ENCODE measurements at places on chromosomes 2 and 18. TPM values are rescaled to one million over a fixed set of nuclear protein-coding genes. Genes with fewer than 3 reads are reported as not detected.

Gene HOXD4
- not detected for total RNA-seq

Gene ANKRD30BL
- total RNA-seq = not detected

Gene WDR54
- total RNA-seq = 59.7 TPM

DNA sequence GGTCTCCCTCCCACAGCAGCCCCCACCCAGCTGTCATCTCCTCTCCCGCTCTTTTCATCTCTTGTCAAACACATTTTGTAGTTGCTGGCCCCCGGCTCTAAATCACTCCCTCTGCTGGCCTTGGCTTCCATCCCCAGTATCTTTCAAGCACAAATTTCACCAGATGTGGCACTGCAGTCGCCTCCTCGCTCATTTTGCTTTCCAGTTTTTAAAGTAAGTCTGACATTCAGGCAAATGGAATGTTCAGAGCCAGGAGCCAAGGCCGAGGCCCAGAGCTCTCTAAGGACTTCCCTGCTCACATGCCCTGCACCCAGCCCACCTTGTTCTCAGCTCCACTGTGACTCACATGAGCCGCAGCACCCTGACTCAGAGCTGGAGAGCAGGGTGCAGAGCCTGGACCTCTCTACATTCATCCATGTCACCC, 158.4 kb downstream of the GALNT14 start:
- DNase-seq = no peak

DNA sequence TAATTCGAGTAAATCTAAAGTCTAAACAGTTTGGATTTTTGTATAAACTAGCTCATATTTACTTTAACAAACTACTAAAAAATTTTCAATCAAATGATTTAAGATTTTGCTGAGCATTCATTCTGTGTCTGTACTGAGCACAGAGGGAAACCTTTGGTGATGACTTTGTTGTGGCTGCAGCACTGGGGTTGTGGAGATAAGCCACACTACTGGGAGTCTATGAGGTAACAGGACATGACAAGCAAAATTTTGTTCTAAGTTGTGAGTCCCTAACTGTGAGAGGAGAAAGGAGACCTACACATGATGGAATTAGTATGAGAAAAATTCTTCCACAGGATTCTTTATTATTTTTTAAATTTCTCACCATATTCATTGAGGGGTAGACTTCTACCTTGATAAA, 933.7 kb upstream of the LRATD1 start:
- DNase-seq = no peak

GRCh38 chr18:32610176-32610575, 139.5 kb upstream of the GAREM1 start:
- no peak for DNase-seq

DNA sequence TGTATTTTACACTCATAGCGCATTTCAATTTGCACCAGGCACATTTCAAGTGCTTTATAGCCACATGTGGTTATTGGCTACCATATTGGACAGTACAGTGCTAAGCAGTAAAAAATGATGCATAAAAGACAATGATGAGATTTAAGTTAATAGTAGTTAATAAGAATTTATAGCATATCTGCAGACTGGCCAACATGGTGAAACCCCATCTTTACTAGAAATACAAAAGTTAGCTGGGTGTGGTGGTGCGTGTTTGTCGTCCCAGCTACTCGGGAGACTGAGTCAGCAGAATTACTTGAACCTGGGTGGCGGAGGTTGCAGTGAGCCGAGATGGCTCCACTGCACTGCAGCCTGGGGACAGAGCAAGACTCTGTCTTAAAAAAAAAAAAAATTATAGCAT, 9.7 kb downstream of the DRC1 start:
- no peak for DNase-seq

DNA sequence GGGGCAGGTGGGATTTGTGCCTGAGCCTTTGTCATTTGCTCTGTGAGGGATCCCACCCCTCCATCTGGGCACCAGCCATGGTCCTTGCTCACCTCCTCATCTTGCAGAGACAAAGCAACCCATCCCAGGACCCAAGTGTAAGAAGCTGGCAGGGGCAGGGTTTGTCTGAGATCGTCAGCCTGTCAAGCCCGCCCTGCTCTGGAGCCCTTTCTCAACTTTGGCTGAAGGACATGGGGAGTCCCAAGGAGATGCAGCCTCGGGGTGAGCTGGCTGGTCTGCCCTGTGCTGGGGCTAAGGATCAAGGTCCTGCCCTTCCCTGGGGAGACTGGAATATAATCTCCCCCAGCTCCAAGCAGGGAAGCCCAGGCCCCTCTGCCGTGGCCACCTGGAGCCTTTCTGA, 86.0 kb downstream of the CAPN13 start:
- no peak for DNase-seq

DNA sequence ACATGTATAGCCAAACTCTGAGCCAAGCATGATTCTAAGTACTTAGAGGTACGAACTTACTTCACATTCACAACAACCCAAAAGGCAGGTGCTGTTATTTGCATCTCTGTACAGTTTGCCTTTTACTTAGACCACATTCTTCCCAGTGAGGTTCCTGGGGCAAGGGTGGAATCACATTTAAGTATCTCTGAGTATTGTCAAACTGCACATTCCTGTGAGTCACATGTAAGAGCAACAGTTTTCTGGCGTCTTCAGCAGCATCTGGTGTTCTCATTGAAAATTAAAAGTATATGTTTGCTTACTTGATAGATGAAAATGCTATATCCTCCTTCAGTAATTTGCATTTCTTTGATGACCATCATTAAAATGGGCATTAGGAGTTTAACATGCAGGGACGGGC, 119.1 kb downstream of the UXS1 start:
- DNase-seq = no peak

GRCh38 chr2:86274918-86275275, 62.5 kb downstream of the REEP1 start:
- no peak for DNase-seq

DNA sequence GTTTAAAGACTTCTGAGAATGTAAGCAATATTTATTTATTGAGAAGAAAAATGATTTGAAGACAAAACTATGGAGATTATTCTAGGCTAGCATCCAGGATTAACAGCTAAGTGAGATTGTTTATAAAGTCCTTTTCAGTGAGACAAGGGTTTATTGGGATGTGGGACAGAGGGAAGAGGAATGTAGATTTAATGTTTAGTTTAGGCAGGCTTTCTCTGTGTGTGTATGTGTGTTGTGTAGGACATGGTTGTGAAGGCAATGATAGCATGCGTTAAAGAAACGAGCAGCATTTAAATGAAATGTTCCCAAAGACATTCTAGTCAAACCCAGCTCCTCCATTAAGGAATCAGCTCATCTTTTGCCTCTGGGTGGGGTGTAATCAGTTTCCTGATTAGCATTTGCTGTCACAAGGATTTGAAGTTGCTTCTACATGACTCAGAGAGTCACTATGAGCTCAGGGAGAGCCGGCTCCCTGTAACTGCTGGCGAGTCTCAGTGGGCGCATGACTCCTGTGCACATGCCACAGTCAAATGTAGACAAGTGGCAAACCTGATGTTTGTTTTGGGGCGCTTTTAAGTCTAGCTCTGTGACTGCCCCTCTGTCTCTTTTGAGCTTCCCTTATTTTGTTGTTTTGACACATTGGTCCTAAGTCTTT, 442.2 kb upstream of the CELF4 start:
- no peak for DNase-seq

DNA sequence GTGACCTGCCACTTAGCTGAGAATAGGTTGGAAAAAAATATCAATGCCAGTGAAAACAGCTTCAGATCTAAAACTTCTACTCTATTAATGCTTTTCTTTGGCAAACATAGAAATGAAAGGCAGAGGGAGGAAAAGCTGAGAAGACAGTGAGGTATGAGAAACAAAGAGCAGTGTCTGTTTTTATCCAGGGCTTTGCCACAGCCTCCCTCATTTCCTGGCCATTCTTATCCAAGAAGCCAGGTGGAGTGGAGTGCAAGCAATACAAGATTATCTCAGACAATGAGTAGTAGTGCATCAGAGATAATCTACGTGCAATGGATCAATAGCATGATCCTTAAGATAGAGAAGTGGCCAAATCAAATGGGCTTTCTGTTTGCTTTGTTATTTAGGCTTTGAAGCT, 808.7 kb upstream of the PIK3C3 start:
- no peak for DNase-seq

DNA sequence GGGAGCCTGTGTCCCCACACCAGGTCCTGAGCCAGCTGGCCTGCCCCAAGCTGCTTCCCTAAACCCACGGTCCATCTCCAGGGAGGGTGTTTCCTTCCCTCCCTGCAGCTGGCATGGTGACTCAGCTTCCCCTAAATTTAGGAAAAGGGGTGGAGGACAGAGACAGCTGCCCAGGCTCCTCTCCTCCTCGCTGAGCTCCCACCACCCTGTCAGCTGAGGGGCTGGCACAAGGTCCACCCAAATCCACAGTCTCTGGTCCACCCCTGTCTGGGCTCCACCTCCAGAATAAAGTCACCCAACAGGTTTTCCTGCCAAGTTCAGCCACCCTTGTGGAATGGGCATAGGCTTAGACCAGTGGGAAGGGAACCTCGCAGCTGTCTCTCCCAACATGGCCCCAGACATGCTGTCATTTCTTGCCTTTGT, 156.5 kb downstream of the TNS1 start:
- no peak for DNase-seq

GRCh38 chr2:236415684-236416444, 151.7 kb upstream of the ASB18 start:
- DNase-seq = no peak
